ENCODE measurements at places on chromosomes 2 and 18. TPM values are rescaled to one million over a fixed set of nuclear protein-coding genes. Genes with fewer than 3 reads are reported as not detected.

DNA sequence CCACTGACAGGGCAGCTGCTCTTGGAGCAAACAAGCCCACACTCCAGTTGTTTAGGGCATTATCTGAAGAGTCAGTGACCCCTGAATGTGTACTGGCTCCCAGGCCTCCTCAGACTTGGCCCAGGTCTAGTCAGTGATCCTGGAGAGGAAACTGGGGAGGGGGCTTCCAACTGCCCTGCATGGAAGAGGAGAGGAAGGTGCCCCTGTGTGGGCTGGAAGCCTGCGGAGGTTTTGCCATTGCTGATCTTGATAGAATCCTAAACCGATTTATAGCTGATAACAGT is 197.4 kb downstream of the MGAT5 start:
- no peak for DNase-seq

DNA sequence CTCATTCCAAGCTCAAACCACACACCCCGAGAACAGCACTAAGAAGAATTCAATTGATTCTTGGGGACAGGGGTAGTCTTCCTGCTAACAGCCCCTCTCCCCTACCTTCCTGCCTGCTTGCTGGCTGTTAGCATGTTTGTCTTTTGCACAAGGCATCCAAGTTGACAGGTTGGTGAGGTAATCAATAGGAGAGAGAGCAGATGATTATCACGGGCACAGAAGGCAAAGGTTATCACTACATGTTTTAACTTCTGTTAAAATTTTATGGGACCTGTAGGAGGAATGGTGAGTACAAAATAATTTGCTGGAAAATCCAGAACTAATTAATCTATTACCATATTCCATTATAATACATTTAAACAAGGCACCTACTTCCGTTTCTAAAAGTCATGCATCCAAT is 442.1 kb upstream of the TCF4 start:
- DNase-seq, result no peak

DNA sequence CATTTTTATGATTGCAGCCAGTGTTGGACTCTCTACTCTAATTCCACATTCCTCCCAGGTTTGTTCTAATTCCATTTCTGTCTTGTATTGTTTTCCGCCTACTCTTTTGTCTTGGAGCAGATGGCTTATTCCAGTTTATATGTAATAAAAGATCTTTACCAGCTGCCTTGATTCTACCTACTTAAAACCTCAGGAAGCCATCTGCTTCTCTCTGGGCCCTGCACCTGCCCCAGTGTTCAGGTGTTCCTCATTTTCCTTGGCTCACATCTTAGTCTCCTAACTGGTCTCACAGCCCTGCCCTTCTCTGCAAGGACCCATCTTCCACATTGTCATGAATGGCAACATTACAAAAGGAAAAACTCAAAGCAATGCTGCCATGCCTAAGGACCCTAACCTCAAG is 21.0 kb upstream of the IL37 start:
- no peak for DNase-seq

Gene MREG
- total RNA-seq, result 4.5 TPM

Gene CAVIN2
- total RNA-seq, result 26.6 TPM

Measured in spinal cord (tissue), 10 donors.